ENCODE measurements at places on chromosomes 5 and 9. TPM values are rescaled to one million over a fixed set of nuclear protein-coding genes. Genes with fewer than 3 reads are reported as not detected.

The RAB3C gene
- 2.1 TPM for total RNA-seq

The AQP7 gene
- not detected for total RNA-seq

The FABP6 gene
- 0.59 TPM for total RNA-seq

The OR13J1 gene
- total RNA-seq = not detected

The FOXD1 gene
- not detected for total RNA-seq

The PLPP7 gene
- total RNA-seq = 45.3 TPM
